ENCODE measurements at places on chromosomes 2 and 18.

DNA sequence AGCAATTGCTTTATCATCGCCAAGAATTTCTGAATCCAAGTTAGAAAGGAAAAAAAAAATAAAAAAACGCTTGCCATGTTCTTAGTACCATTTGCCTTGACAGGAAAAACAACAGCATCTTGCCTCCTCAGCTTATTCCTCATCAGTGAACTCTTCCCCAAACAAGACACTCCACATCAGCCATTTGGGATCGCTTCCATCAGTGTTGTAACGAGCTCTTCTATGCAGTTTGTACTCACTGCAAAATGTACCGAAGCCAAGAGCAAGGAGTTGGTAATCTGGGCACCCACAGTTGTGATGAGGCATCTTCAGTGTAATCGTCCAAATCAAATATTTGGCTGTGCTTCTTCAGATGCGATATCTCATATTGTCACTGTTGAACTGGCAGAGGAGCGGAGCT is 503.7 kb downstream of the TMEM182 start:
- no peak for DNase-seq

GRCh38 chr2:193583638-193584400 is 1389.1 kb upstream of the TMEFF2 start:
- no peak for DNase-seq

GRCh38 chr2:14907014-14907612 is 274.6 kb downstream of the LRATD1 start:
- DNase-seq, result no peak

DNA sequence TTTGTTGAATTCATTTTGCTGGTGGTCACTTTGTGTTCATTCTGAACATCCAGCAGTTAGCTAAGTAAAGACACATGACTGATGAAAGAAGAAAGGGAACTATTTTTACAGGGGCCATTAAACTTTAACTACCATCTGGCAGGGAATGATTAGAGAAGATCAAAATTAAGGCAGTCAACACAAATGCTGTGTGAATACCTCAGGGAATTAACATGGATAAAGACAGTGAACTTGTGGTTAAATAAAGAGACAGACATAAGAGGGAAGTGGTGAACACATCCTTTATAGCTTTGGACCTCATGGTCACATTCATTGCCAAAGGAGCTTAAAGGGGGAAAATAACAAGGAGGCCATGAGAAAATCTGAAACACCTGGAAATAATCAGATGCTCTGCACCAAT is 52.6 kb upstream of the ATP5MC3 start:
- DNase-seq, result no peak

DNA sequence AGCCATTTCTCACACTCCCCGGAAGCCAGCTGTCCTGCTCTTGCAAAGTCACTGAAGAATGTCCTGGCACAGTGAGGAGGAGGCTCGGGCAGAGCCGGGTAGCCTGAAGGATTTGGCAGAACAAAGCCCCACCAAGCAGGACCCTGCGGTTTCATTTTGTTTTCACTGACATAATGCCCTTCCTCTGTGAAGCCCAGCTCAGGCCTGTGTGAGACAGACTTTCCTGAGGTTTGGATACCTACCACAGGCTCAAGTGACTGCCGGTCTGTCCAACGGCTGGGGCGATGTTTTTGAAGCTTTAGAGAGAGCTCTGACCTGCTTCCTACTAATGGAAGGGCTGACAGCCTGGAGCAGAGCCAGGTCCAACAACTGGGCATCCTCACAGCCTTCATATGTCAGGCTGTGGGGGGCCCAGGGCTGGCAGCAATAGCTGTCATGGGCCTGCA is 99.8 kb upstream of the FZD7 start:
- DNase-seq, result no peak

DNA sequence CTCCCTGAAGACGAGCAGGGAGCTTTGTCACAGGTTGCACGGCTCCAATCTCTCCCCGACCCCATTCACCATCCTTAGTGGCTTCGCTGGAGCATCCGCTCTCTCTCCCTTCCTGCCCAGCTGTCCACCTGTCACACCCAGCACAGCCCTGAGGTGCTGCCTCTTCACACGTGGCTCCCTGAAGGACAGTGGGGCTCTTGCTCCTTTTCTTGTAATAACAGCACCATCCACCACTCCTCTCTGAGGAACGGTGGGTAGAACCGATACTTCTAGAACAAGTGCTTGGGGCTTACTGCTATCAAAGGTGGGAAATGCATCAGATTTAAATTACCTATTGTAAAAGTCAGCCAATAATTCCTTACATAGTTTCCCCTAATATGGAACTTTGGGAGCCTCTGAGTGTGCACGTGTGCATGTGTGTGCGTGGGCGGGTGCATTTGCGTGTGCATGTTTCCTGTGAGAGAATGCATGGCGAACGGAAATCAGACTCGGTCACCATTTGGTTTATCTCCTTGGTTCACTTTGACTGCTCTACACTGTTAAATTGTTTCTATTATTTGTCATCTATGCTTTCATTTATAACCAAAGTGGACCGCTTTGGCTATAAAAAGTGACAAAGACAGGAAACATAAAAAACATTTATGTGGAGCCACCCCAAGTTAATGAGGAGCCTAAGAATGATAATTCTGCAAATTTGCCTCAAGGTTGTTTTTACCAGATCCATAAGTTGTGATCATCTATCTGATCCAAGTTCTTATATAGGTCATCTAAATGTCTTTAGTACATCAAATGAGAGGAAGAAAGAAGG is 39.1 kb downstream of the KLHL29 start:
- no peak for DNase-seq

DNA sequence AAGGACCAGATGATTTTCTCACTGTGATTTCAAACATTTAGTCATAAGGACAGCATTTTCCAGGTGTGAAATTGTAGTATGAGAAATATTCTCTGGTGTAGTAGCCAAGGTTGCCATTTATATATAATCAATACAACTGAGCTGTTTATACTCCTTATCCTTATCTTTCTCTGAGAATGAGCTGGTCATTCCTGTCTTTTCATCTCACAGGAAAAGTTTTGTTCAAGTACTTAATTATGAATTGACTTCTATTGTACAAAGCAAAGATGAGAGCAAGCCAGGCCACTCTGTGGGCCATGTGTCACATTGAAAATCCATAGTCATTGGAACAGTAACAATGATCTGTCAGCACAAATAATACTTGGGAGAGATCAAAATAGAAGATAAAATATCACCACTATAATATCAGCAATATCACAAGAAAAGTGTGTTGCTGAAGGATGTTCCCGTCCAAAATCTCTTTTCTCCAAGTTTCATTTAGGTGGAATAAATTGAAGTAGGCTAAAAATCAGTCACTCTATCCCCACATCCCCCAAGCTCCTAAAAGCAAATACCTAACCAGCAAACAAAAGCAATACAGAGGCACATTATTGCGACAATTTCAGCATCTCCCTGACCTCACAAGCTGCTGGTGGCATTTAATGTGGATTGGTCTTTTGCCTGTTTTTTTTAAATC is 2.1 kb downstream of the RIT2 start:
- no peak for DNase-seq

- DNase-seq, result no peak
Observed at GRCh38 chr2:192886636-192887035, 691.9 kb upstream of the TMEFF2 start.

DNA sequence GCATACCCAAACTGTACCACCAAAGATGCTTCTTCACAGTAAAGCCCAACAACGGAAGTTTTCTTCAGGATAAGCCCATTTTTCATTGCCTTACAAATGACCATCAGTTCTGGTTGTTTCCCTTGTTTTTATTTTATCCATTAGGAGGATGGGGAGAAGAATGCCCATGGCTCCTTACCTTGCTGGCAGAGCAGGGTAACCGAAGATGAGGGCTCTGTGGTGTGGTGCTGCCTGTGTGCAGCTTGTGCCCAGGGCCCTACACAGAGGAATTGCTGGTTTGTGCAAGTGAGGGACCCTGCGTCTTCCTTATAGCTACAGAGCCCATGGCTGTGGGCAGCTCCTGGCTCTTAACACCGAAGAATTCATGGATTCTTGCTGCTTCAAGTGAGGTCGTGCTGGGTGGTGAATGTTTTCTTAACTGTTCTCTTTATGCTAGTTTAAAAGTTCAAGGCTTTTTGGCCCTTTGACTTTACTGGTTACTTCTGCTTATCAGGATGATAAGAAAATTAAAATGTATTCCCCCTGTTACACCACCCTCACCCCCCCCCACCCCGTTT is 110.6 kb downstream of the MAP4K4 start:
- no peak for DNase-seq

DNA sequence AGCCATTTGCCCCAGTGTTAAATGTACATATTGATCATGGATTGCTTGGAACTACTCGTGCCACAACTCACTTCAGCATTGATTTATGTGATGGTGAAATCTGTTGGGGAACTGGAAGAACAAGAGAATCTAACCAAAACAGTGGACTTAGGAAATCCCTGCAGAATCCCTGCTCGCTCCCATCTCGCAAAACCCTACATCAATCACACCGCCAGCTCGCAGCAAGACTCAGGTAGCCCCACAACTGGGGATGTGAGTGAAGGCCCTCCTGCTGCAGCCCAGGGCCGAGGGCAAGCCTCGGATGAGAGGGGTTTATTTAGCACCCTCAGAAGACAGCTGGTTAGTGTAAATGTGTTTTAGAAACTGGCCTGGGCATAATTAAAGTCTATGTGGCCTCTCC is 171.6 kb downstream of the ANAPC1 start:
- DNase-seq, result no peak

GRCh38 chr2:45994060-45994459 is 303.1 kb upstream of the EPAS1 start:
- no peak for DNase-seq

DNA sequence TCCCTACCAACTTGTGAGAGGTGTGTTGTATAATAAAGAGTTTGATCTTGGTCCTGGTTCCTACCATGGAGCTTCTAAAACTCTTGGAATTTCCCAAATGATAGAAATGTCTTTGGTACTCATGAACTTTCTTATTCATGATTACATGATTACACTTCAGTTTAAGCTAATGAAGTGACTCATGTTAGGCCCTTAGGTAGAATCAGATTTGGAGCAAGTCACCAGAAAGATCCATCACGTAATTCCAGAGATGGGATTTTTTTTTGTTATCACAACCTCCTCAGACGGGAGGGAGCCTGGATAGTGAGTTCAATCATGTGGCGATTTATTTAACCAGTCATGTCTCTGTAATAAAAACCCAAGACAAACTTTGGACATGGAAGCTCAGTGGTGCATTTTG is 1287.6 kb upstream of the ZEB2 start:
- no peak for DNase-seq

DNA sequence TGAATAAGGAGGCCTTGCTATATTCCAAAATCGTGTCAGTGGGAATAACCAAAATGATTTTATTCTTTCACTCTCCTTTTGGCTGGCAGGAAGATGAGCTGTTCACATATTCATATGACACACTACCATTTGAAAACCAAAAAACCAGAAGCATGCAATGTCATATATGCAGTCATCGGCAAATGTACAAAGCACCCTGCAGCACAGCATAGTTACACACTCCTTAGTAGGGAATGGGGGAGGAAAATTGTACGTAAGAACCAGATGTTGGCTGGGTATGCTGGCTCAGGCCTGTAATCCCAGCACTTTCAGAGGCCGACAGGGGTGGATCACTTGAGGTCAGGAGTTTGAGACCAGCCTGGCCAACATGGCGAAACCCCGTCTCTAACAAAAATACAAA is 176.6 kb downstream of the GFPT1 start:
- no peak for DNase-seq

DNA sequence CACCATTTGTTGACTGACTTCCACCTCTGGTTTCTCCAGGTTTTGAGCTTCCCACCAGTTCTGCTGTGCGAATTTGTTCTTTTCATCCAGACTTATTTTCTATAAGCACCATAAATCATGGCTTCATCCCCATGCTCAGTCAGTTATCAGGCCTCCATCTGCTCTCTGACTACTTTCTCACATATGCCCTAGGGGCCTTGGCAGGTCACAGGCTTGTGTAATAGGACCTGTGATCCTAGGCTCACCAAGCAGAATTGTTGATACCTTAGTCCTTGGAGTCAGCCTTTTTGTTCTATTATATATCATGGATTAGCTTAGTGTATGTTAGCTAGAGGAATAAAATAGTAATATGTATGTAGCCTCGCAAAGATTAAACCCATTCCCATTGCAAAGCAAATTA is 284.2 kb upstream of the TANK start:
- no peak for DNase-seq

DNA sequence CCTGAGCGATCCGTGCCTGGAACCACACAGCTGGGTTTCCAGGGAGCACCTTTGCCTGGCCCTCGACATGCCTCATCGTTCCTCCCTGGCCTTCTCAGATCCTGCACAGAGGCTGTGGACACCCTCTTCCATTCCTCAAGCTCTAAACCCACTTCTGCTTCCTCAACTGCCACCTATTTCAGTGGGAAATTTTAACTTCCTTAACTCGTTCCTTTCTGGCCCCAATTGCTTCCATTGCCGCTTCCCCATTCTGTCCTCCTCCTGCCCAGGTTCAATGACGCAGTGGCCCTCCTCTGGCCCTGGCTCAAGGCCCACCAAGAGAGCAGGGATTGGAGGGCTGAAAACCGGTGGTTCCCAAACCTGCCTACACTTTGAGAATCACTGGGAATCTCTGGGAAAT is 4.8 kb upstream of the B3GNT7 start:
- no peak for DNase-seq

DNA sequence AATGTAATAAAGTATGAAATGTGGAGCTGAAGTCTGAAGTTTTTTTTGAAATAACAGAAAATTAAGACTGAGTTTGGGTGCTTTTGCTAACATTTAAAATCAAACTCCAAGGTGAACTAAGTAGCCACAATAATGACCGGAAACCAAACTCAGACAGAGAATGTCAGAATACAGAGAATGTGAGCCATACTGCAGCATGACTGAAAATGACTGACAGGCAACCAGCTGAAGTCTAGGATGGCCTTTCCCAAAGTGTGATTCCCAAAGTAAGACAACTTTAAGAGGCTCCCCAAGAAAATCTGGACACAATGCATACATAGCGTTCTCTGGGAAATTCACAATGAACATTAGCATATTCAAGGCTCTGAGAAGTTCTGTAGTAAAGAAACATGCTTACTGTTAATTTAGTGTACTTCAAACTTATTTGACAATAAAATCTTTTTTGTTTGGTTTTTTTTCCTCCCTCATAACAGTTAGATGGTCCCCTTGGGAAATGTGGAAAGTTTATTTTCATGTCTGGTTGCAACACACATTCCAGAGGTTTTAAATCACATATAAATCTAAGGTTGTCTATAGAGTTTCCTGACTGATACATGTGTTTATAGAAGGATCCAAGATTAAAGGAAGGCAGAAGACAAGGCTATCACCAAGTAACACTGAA is 28.6 kb downstream of the PLA2R1 start:
- DNase-seq, result no peak

DNA sequence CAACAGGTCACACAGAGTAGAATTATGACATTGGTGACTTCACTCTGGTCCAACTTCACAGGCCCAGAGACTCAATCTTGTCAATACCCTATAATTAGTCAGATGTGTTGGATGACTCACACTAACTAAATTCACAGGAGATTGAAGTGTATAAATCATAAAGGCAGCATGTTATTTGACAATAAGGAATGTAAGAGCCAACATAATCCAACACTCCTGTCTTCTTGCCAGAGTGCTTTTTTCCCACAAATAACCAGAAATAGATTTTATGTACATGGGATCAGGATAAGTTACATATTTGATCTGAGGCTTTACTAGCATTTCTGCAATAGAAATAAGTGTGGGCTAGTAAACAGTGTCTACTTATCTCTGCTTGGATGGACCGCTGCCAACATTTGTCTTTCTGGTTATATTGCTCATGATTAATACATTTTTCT is 42.2 kb upstream of the ZSWIM2 start:
- no peak for DNase-seq

GRCh38 chr18:75533950-75534349 is 106.4 kb upstream of the SMIM21 start:
- DNase-seq, result no peak
